ENCODE measurements at places on chromosomes 2 and 18. TPM values are rescaled to one million over a fixed set of nuclear protein-coding genes. Genes with fewer than 3 reads are reported as not detected.

PDCD1 gene
- 0.88 TPM for total RNA-seq

DNA sequence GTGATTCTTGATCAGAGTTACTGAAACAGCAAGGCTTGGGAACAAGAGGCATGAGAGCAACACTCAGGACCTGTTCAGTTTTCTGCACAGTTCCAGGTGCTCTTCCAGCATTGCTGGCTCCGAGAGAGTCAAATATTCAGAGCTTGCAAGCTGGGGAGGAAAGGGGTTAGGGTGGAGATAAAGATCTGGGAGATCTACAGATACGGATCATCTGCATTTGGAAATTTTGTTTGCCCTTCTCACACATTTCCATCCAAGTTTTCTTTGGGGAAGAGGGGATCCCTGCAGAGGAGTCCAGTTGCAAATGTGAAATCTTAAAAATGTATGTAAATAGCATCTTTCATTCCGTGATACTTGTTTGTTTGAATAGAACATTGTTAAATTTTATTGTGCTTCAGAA is 108.2 kb downstream of the NEDD4L start:
- DNase-seq = no peak

GRCh38 chr2:177646791-177647190 is 254.2 kb downstream of the AGPS start:
- DNase-seq = no peak

DNA sequence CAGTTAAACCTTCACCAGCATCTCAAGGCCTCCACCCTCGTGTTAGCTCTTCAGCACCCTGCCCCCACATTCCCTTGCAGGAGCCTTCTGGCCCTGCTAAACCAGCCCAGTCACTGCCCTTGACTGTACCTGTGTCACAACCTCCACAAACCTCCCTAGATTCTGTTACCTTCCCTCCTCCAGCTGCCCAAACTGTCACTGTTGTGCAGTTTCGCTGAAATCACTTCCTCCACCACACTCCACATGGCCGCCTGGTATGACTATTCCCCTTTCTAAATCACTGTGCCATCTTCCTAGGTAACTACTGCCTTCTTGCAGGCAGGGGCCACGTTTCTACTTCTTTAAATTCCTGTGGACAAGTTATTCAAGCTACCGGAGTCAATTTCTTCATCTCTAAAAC is 160.2 kb downstream of the GALNT14 start:
- DNase-seq = no peak

AMER3 gene
- not detected for total RNA-seq

DNA sequence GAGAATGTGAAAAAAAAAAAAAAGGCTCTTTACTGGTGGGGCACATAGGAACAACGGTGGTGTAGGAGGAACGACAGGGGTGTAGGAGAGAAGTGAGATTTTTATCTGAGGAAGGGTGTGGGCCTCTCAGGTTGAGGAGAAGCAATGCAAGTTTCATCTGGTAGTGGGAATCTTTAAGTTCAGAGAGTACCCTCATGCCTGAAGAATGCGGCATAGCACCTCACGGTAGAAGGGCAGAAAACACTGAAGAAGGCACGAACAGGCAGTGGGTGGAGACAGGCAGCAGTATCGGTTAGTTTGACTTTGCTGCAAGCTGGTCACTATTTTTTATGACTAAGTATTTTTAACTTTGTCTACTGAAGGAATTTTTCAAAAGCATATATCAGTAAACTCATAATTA is 52.2 kb upstream of the TSPYL6 start:
- no peak for DNase-seq

DNA sequence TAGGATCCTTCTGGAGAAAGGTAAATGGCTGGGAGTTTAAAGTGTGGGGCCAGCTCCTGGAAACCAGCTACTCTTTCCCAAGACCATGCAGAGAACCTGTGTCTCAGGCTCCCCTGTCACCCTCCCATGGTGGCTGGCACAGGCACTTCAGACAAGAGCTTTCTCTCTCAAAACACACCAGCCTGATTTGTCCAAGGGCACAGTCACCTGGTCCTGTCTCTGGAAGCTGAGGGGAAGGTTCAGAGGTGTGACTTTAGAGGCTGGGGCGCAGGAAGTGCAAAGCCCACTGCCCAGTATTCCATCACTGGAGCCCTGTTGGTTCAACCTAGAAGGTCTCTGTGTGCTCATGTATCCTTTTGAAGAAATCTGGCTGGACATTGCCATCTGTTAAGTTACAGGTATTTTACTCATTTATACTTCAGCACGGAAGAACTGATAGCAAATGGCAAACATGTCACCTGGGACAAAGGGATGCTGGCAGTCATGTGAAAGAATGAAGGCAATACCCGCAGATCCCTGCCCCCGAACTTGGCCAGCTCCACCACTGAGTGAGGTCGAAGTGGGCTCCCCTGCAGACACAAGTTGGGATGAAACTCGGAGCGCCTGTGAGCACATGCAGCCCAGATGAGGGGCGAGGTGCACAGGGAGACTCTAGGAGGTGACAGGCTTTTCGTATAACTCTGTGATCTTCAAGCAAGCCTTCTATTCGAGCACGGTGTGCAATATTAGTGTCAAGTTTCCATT is 96.9 kb upstream of the MGAT4A start:
- no peak for DNase-seq

DNA sequence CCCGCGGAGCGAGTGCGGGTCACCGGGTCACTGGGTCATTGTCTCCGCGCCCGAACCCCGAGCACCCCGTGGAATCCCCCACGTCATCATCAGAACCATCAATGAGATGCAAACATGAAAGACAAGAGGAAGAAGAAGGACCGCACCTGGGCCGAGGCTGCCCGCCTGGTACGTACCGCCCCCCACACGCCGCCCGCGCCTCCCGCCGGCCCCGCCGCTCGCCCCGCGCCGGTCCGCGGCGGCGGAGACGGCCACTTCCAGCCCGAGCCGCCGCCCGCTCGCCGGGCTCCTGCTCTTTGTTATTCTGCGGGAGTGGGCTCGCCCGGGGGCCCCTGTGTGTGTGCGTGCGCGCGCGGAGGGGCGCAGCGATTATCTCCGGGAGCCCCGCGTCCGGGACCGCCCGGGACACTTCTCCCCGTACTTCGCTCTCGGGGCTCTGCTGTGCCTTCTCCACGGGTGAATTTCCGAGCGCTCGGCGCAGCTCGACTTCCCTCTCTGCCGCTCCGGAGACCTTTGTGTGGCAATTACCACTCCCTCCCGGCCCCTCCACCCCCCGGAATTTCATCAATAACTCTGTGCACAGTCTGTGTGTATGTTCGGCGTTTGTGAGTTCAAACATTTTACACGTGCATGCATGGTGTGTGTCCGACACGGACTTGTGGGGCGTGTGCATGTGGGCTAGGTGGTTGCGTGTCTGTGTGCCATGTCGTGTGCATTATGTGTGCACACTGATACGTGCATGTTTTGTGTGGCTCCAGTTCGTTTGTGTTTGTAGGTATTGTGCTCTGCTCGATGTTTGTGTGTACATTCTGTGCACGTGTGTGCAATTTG is 714 bp downstream of the ASXL3 start:
- no peak for DNase-seq

GRCh38 chr2:46020416-46020815 is 276.8 kb upstream of the EPAS1 start:
- no peak for DNase-seq

GRCh38 chr2:44462934-44463849 is 101.4 kb downstream of the CAMKMT start:
- no peak for DNase-seq

IFIH1 gene
- total RNA-seq = 9.6 TPM

GRCh38 chr2:222193328-222193983 is 105.3 kb downstream of the PAX3 start:
- no peak for DNase-seq

RBM43 gene
- 6.6 TPM for total RNA-seq

DNA sequence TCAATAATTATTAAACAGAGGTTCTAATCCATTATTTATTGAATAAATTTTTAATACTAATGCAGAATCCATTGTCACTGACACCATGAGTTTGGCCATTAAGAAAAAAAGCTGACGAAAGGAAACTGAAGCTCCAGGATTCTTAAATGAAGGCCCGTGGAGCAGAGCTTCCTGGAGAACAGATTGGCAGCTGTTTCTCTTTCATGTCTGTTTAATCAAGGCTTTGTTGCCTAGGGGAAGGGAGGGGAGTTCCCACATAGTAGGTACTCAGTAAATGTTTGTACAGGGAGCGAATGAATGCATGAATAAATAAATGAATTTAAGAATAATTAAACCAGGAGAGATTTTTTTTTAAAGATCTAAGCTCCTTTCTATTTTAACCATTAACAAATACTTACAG is 315.1 kb upstream of the KLHL29 start:
- no peak for DNase-seq

DIS3L2 gene
- 19.2 TPM for total RNA-seq

CDH19 gene
- total RNA-seq = 0.64 TPM

DNA sequence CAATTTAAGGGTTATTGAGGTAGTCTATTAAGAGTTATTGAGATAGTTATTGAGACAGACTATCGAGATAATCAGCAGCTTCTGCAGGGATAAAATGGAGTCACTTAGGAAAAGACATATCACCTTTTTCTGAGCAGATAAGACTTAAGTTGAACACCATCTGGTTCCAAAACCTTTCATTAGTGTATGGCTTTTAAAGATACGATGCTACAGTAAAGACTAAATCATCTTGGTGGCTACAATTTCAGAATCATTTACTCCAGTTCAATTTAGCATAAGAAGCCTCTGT is 68.6 kb upstream of the DNAJC10 start:
- no peak for DNase-seq

Data from breast epithelium (tissue), 4 donors.